Calu3 (cell line): ENCODE measurements at places on chromosomes 7 and 10. TPM values are rescaled to one million over a fixed set of nuclear protein-coding genes. Genes with fewer than 3 reads are reported as not detected.

The TFEC gene
- total RNA-seq: not detected in 2 replicates

The GRID2IP gene
- 1.2 and 1.4 TPM in 2 replicates for total RNA-seq

The HMX2 gene
- total RNA-seq: not detected in 2 replicates

The MBL2 gene
- not detected in 2 replicates for total RNA-seq

The ELFN1 gene
- total RNA-seq: 0.27 TPM in 1 of 2 replicates, not detected in the other

The VAX1 gene
- not detected in 2 replicates for total RNA-seq

The MASTL gene
- total RNA-seq: 30.2 and 31.8 TPM in 2 replicates

The SHTN1 gene
- 29.9 and 32.3 TPM in 2 replicates for total RNA-seq

The SLC13A1 gene
- not detected in 2 replicates for total RNA-seq

The GCK gene
- not detected in 2 replicates for total RNA-seq

The GNB2 gene
- 129 and 134 TPM in 2 replicates for total RNA-seq

The PDK4 gene
- total RNA-seq: 6.5 and 7.1 TPM in 2 replicates

The VWA2 gene
- 4.2 and 5.8 TPM in 2 replicates for total RNA-seq

The NOM1 gene
- total RNA-seq: 32.9 and 35.1 TPM in 2 replicates

The CFTR gene
- total RNA-seq: 267 and 502 TPM in 2 replicates

The OPALIN gene
- not detected in 2 replicates for total RNA-seq

The CRYGN gene
- not detected in 2 replicates for total RNA-seq

The MMD2 gene
- total RNA-seq: not detected in 2 replicates

The RBM48 gene
- 8.2 and 10.9 TPM in 2 replicates for total RNA-seq

The OR6B1 gene
- total RNA-seq: not detected in 2 replicates
